ENCODE measurements at places on chromosomes 2 and 18.

- DNase-seq: no peak
Measured at GRCh38 chr2:157223624-157224205, 33.8 kb upstream of the GALNT5 start.

DNA sequence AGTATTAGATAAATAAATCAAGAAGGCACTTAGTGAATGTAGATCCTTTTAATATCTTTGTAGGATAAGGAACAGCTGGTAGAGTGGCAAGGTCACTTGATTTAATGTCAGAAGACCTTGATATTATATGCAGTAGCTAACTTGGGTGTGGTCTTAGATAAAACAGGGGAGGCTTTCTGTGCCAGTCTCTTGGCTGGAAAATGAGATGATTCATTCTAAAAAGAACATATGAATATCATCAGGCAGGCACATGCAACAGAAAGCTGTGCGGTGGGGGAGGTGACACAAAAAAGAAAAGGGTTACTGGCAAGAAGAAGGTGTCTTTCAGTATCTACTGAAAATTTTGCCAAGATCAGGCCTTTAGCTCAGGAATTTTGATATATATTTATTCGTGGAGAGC, 931.7 kb upstream of the CELF4 start:
- no peak for DNase-seq

GRCh38 chr18:3595369-3596273, 145.6 kb downstream of the TGIF1 start:
- DNase-seq: no peak

GRCh38 chr18:79784965-79785770, 12.6 kb upstream of the KCNG2 start:
- no peak for DNase-seq

DNA sequence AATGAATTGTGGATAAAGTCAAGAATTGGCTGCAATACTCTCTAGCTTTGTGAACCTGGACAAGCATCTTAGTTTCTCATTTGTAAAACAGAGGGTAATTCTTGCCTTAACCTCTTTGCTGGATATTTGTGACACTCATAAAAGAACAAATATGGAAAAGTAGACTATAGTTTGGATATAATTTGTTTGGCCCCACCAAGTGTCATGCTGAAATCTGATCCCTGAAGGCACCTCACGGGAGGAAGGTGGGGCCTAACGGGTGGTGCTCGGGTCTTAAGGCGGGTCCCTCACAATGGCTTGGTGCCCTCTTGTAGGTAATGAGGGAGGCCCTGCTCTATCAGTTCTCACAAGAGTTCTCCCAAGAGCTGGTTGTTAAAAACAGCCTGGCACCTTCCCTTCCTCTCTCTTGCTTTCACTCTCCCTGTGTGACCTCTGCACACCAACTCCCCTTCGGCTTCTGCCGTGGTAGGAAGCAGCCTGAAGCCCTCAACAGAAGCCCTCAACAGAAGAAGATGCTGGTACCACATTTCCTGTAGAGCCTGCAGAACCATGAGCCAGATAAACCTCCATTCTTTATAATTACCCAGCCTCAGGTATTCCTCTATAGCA, 37.4 kb downstream of the ARL4C start:
- no peak for DNase-seq

All from omental fat pad (tissue), 4 donors.